ENCODE measurements at places on chromosomes 12 and 14.

- DNase-seq: no peak
Observed at GRCh38 chr14:104986487-104987164, 1.0 kb downstream of the CLBA1 start.

DNA sequence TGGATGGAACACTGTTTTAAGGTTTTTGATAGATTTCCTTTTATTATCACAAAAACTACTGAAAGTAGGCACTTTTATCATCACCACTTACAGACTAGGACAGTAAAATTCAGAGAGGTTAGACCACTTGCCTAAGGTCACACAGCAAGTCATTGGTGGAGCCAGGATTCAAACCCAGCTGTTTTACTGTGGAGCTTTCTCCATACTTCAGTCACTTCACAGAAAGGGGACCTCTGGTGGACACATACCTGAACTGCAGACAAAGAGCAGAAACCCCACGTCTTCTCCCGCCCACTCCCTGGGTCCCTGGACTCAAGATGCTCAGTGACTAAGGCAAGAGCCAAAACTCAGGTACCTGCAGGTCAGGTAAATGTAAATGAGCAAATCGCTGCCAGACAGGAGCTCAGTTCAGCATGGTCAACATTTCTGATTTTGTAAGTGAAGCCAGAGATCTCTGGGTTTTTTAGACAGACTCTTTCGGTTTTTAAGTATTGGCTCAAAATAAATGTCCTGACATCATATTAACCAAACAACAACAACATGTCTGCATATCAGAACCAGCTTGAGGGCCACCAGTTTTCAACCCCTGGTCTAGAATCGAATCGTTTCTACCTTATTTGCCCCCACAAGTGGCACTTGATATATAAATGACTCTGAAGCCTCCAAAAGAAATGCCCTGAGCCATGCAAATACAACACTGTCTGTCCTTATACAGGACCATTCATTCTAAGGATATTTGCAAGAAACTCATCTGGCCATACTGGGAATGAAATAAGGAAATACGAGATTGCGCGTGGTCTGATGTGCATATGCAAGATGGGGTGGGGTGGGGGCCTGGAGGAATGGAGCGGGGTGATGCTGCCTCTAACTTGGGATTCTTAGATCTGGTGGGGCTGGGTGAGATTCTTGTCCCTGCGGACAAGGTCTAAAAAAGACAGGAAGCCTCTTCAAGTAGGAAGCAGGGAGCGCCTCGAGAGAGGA lies 110.9 kb downstream of the KSR2 start:
- no peak for DNase-seq

GRCh38 chr12:128817111-128818015 lies 6.4 kb downstream of the SLC15A4 start:
- DNase-seq: peak; percentile 52

GRCh38 chr14:24106672-24107271 lies 7.8 kb upstream of the DCAF11 start:
- no peak for DNase-seq

- no peak for DNase-seq
Observed at GRCh38 chr12:30914986-30915591, 11.5 kb upstream of the TSPAN11 start.
